ENCODE measurements at places on chromosomes 4 and X. TPM values are rescaled to one million over a fixed set of nuclear protein-coding genes. Genes with fewer than 3 reads are reported as not detected.

Gene TRIM60
- total RNA-seq, result not detected

Gene GLUD2
- total RNA-seq, result 0.55 TPM

Gene PPA2
- total RNA-seq, result 70.0 TPM

DNA sequence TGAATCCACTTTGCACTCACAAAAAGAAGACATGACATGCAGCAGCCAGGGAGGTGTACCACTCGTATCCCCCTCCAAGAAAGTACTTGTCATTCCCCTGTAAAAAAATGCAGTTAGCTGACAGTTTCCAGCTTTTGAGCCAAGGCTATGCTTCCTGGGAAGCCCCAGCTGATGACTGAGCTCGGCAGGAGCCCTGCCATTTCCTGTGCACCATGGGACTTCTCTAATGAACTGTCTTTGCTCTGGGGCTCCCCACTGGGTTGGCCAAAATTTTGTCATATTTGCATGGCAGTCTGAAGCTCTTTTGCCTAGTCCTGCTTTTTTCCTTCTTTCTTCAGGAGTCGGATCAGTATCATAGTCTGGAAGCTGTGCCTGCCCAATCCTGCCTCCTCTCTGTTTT, 104.5 kb upstream of the MAOA start:
- DNase-seq, result no peak

DNA sequence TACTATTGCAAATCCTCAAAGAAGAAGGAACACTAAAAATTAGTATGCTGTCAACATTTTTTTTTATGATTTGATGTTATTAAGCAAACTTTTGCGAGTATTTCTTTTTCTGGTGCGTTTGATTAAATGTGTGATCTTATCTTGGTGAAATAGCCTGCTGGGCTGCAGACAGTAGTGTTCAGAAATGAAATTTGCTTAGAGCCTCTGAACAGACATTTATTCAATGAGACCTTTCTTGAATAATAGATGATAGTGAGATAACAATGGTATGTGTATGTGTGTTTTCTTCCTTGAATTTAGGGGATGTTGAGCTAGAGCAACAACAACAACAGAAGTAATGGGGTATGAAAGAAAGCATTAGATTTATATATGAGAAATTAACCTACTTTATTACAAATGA, 12.7 kb downstream of the ADGRL3 start:
- DNase-seq, result no peak

DNA sequence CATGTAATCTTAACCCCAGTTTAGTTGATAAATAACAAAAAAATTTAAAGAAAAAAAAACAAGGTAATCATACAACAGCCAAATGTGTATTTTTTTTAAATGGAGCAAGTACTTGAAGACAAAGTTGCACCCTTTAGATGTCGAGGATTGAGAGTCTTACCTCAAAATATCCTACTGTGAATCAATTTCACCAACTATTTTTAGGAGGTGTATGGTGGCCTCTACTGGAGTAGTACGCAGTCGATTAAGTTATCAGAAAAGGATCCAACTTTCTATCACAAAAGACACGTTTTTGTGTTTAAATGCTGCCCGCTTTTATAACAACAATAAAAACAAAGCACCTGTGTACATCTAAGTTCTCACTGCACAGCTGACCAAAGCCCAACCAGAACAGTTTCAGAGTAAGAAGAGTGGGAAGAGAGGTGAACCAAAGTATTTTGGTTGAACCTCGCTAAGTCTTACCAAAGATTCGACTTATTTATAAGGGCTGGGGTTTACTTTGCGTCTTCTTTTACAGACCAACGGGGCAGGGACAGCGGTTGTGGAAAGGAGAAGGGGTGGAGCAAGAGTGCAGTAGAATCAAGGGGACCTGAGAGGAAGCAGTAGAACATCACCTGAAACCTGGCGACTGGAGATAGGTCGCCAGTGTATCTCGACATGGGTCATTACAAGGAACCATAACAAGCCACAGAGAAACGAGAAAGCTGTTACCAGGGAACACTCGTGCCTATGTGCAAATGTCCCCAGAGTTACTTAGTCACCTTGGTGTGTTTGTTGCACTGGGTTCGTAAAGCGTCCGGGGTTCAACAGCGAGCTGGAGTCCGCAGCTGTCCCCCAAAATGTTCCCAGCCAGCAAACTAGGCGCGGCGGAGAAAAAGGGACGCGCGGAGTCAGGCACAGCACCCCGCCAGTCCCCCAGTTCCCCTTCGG, 1.1 kb downstream of the RPS6KA6 start:
- DNase-seq, result no peak

DNA sequence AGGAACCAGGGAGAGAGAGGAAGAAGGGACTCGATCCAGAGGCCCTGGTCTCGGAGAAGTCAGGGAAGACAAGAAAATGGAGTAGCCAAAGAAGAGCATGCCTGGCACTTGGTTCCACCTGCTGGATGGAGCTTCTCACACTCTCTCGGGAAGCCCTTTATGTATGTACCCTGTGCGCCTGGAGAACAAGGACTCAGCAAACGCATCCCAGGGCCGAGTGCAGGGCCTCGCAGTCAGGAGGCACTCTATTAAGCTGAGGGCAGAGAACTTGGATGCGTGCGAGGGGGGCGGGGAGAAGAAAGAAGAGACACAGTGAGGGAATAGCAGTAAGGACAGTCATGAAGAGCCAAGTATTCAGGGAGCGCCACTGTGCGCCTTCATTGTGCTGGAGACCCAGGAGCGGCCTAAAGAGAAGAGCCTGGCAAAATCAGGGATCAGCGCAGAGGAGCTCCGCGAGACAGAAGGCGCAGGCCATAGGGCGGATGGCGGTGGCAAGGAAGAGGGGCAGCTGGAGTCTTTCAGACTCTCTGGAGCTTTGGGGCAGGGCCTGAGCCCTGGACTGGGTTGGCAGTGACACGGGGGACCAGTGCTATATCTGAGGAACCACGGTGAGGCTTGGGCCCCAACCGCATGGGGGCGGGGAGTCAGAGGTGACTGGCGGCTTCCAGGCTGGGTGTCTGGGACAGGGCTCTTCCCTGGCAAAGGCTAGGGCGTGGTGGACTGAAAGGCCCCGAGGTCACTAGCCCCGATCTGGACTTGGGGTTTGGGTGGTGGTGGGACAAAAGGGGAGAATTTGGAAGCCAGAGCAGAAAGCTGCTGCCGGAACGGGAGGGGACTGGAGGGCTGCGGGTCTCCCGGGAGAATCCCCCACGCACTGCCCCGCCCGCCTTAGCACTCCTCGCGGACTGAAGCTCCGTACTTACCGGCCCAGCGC, 1.9 kb upstream of the SEPTIN6 start:
- no peak for DNase-seq

DNA sequence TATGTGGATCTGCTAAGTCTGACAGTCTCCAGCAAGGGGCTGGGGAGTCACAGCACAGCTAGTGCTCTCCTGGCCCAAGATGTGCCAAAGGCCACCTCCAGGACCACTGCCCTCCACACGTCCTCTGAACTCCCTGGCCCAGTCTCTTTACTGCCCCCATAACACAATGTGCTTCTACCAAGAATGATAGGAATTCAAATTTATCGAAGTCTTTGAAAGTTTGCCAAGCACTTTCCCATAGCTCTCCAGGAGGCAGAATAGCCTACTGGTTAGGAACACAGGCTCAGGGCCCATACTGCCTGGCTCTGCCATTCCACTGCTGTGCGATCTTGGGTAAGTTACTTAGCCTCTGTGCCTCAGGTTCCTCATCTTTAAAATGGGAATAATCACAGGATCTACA, 86.7 kb downstream of the NHSL2 start:
- no peak for DNase-seq

DNA sequence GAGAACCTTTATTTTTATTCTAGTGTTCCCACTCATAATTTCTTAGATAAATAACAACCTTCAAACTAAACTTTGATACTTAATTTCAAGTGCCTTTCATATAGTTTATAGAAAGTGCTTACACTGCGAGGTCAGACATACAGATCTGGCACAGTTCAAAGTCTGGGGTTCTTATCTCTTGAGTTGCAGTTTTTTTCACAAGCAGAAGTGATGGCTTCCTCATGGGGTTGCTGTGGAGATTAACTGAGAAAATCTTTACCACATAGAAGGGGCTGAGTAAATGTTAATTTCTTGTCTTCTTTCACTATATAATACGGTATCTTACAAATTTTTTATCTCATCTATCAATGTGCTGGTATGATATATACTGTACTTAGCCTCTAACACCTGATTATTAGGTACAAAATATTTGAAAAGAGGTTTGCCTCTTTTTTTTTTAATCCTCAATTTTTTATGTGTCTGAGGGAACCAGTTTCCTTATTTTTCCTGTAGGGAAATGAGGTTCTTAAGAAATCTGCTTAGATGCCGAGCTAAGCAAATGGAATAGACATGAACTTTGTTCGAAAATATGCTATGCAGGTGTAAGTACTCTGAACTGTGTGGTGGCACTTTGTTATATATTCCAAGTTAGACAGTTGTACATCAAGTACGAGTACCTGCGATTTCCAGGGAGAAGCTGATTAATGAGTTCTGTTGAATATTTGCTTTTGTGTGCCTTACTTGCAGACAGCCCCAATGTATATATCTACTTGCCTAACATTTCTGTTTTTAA, 3.3 kb downstream of the ING2 start:
- no peak for DNase-seq

- DNase-seq, result no peak
Observed at GRCh38 chr4:3810111-3810680, 44.0 kb downstream of the ADRA2C start.

DNA sequence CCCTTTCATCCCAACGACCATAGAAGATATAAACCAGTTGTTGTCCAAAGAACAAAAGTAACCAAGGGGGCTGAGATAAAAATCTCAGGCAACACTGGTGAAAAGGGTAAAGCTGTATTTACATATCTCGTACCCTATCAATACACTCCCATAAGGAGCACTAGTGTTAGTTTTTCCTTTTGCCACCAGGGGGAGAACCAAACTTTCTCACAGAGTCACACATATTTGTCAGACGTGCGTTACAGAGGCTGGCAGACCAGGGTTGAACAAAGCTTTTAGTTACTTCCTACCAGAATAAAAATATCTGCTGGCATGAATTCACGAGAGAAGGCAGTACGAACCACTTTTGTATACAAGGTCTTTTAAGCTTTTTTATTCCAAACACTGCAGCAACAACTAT, 88.3 kb downstream of the AMELX start:
- DNase-seq, result no peak

GRCh38 chrX:79400623-79401022, 33.5 kb upstream of the ITM2A start:
- no peak for DNase-seq

- no peak for DNase-seq
Observed at GRCh38 chr4:4425696-4426095, 38.8 kb downstream of the NSG1 start.

GRCh38 chr4:30172416-30172815, 547.8 kb upstream of the PCDH7 start:
- no peak for DNase-seq

GRCh38 chrX:24528605-24529004, 63.5 kb downstream of the PDK3 start:
- DNase-seq, result no peak
